Vein endothelial cell (primary cell): ENCODE measurements at places on chromosomes 1 and 21. TPM values are rescaled to one million over a fixed set of nuclear protein-coding genes. Genes with fewer than 3 reads are reported as not detected.

The LCE2B gene
- not detected in 2 replicates for total RNA-seq

The AMY1A gene
- not detected in 2 replicates for total RNA-seq

The VWA1 gene
- total RNA-seq = 5.0 and 5.2 TPM in 2 replicates

The PROK1 gene
- not detected in 2 replicates for total RNA-seq

The OR2L2 gene
- under 0.01 TPM in 1 of 2 replicates, not detected in the other for total RNA-seq

The MIXL1 gene
- 0.10 TPM in 1 of 2 replicates, not detected in the other for total RNA-seq

The MARCKSL1 gene
- total RNA-seq = 173 and 204 TPM in 2 replicates

The ALG14 gene
- total RNA-seq = 1.3 and 2.0 TPM in 2 replicates

The FCN3 gene
- total RNA-seq = 0.33 and 0.48 TPM in 2 replicates

The ITGB2 gene
- 0.33 and 0.48 TPM in 2 replicates for total RNA-seq

The ATP6V1G3 gene
- total RNA-seq = 0.33 TPM in 1 of 2 replicates, not detected in the other

The CDC42BPA gene
- 116 and 122 TPM in 2 replicates for total RNA-seq

The HAO2 gene
- not detected in 2 replicates for total RNA-seq

The CNR2 gene
- total RNA-seq = not detected in 2 replicates

The HSD11B1 gene
- not detected in 2 replicates for total RNA-seq

The FMO1 gene
- total RNA-seq = not detected in 2 replicates

The KIF26B gene
- total RNA-seq = 0.65 and 0.67 TPM in 2 replicates

The TEDDM1 gene
- total RNA-seq = not detected in 2 replicates

The GJA8 gene
- not detected in 2 replicates for total RNA-seq

The OR2L8 gene
- not detected in 2 replicates for total RNA-seq

The ZNF648 gene
- not detected in 2 replicates for total RNA-seq

The IGSF9 gene
- total RNA-seq = not detected in 2 replicates

The SLC25A44 gene
- 18.3 and 21.3 TPM in 2 replicates for total RNA-seq

The ATPAF1 gene
- 33.1 and 40.5 TPM in 2 replicates for total RNA-seq

The OR2M4 gene
- not detected in 2 replicates for total RNA-seq
